ENCODE measurements at places on chromosomes 5 and 9.

DNA sequence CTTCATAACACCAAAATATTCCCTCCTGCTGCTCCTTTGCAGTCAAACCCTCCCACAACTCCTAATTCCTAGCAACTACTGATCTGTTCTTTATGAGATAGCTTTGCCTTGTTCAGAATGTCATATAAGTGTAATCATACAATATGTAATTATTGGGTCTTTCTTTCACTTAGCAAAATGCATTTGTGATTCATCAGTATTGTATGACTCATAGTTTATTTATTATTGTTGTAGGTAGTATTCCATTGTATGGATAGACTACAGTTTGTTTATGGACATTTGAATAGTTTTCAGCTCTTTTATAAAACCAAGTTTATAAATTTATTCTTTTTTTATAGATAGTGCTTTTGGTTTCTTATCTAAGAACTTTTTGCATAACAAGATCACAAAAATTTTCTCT lies 468.2 kb upstream of the KIF2A start:
- no peak for DNase-seq

DNA sequence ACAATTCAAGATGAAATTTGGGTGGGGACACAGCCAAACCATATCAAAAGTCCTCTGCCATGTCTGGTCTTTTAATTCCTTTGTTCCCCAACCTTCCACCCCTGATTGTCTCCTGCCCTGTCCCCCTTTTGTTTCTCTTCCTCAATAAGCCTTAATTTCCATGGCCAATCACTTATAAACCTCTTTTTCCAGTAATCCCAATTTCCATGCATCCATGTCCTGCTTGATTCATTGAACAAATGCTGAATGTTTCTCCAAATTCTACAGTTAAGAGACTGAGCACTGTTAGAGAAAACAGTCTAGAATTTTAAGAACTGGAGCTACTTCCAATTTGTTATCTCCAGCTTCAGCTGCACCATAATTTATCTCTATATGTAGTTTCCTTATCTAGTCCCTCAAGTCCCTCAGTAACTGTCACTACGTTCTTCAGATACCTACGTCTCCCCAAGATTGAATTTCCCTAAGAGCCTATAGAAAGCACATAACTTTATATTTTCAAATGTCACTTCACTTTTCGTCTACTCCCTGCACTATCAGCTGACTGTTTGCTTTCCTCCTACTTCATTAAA lies 34.2 kb downstream of the TARS1 start:
- no peak for DNase-seq

GRCh38 chr5:138559937-138560336 lies 15.3 kb downstream of the HSPA9 start:
- DNase-seq, result no peak

GRCh38 chr9:33742519-33742918 lies 52.8 kb upstream of the PRSS3 start:
- no peak for DNase-seq

- DNase-seq, result no peak
Measured at GRCh38 chr5:179240561-179240960, 104.7 kb downstream of the ADAMTS2 start.

GRCh38 chr5:1521671-1522600 lies 1.8 kb downstream of the LPCAT1 start:
- peak; percentile 71 for DNase-seq

GRCh38 chr5:4544049-4544670 lies 596.0 kb upstream of the ADAMTS16 start:
- no peak for DNase-seq

DNA sequence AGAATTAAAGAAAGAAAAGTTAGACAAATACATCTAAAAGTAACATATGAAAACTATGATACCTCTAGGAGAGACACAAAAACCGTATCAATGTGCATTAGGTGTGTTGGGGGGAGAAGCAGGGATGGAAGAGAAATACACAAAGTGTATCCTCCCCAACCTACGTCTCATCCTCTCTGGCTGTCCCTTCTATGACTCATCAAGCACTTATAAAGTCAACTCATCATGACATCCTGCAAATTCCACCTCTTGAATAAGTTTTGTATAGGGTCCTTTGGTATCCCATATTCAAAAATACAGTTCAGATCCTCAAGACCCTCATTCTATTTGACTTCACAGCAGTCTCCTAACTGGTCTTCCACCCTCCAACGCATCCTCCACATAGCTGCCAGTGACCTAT lies 917.6 kb upstream of the DMAC1 start:
- no peak for DNase-seq

DNA sequence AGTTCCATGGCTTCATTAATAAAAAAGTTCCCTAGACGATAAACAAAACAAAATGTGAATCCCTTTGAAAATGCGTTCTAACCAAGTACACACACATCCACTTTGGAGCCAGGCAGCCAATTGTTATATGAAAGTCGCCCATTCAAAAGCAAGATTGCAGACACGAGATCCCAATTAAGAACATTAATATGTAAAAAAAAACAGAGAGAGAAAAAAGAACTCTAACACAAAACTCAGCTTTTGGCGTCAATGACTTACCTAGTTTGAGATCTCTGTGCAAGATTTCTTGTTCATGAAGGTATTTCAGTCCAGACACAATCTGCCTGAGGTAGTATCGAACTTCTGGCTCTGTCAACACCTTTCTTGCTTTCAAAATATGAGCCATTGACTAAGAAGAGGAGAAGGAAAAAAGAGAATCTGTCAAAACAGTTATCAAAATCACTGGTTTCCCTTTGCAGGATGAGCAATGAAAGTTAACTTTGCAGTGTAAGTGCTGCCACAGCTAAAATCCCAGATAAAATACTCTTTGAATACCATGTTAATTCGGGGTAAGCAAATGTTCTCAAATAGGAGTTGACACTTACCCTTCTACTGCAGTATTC lies 1.6 kb downstream of the PLK2 start:
- DNase-seq, result peak; percentile 41

DNA sequence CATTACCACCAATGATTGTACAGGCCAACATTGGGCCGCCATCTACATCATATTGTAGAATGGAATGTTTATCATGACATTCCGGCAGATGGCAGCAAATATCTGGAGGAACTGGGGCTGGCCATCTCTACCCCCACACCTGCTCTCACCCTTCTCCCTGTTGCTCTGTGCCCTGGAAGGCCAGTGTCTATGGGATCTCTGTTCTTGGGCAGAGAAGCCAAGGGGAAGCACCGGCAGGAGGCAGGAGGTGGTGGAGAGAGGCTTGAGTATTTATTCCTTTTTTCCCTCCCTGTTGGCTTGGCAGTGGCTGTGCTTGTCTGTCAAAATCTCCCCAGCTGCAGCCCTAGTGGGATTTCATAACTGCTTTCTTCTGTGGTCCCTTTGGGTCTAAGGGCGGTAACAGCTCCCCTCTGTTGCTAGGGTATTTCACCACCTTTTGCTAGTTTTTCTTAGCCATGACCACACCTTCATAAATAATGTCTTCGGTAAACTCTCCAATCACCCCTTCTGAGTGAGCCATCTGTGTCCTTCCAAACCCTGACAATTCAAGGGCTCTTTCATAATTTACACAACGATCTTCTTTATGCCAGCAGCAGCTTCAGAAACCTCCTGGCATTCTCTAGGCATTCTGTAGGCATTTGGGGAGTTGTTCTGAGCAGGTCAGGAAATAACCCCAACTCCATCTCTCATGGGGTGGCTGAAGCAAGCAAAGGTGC lies 225.8 kb downstream of the MELK start:
- no peak for DNase-seq

DNA sequence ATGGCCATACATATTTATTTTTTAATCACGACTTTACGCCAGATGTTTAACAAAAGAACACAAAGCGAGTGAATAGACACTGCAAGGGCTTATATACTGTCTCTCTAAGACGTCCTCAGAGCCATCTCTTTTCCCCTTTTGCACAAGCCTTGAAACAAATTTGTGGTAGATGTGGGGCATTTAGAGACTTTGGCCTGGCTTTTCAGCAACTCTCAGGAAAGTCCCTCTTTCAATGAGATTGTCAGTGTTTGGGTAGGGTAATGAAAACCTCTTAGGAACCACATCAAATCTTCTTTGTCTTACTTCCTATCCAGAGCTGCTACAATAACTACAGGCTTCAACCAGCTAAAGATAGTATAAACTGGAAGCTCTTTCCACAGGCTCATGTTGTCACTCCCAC lies 380.0 kb downstream of the ANXA1 start:
- DNase-seq, result no peak

GRCh38 chr5:50967009-50967562 lies 300.6 kb downstream of the PARP8 start:
- no peak for DNase-seq

GRCh38 chr9:117233016-117233415 lies 181.8 kb downstream of the ASTN2 start:
- DNase-seq, result no peak

- no peak for DNase-seq
Measured at GRCh38 chr9:101791938-101792337, 53.5 kb upstream of the GRIN3A start.

- DNase-seq, result no peak
Measured at GRCh38 chr9:79120533-79120932, 451.2 kb upstream of the TLE4 start.

DNA sequence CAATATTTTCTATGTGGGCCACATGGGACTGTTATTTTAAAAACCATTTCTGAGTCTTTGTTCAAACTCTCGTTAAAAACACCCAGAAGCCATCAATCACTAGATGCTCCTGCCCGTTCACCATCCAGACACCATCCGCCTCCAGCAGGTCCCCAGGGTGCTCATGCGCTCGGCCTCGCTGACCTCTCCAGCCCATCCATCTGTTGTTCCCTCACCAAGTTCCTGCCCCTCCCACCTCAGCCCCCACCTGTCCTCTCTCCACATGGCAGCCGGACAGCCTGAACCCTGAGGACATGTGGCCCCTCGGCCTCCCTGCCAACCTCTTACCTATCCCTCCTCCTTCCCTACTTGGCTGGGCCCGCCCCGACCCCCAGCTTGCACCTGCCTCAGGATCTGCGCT lies 31.6 kb downstream of the NSUN2 start:
- no peak for DNase-seq

- no peak for DNase-seq
Measured at GRCh38 chr5:36642089-36642488, 35.7 kb downstream of the SLC1A3 start.

GRCh38 chr9:8365029-8365428 lies 565.5 kb upstream of the DMAC1 start:
- DNase-seq, result peak; percentile 86

DNA sequence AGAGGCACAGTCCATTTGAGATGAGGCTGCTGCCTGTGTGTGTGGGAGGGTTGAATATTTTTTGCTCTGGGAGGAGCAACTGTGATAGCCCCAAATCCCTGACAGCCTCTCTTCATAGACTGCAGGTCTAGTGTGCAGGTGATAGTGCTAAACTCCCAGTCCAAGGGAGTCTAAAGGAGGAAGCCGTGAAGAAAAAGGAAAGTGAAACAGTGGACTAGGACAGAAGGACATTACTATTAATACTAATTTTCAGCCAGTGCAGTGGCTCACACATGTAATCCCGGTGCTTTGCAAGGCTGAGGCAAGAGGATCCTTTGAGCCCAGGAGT lies 295.0 kb downstream of the PDE4D start:
- no peak for DNase-seq

- no peak for DNase-seq
Measured at GRCh38 chr5:103801681-103802080, 239.1 kb upstream of the NUDT12 start.

DNA sequence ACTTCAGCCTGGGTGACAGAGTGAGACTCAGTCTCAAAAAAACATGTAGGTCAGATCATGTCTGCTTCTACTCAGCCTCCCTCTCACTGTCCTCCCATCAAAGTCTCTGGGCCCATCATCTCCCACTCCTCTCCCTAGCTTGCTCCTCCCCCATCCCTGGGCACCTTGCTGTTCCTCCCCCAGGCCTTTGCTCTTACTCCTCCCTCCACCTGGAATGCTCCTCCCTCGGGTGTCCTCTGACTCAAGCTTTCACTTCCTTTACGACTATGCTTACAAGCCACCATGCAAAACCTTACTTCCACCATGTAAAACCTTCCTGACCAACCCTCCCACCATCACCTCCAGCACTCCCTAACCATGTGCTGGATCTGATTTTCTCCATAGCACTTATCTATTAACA lies 51.5 kb downstream of the MTMR12 start:
- no peak for DNase-seq

- DNase-seq, result no peak
Measured at GRCh38 chr9:109319626-109320241, 1.1 kb downstream of the EPB41L4B start.

- no peak for DNase-seq
Measured at GRCh38 chr9:134344068-134344799, 18.0 kb downstream of the RXRA start.

DNA sequence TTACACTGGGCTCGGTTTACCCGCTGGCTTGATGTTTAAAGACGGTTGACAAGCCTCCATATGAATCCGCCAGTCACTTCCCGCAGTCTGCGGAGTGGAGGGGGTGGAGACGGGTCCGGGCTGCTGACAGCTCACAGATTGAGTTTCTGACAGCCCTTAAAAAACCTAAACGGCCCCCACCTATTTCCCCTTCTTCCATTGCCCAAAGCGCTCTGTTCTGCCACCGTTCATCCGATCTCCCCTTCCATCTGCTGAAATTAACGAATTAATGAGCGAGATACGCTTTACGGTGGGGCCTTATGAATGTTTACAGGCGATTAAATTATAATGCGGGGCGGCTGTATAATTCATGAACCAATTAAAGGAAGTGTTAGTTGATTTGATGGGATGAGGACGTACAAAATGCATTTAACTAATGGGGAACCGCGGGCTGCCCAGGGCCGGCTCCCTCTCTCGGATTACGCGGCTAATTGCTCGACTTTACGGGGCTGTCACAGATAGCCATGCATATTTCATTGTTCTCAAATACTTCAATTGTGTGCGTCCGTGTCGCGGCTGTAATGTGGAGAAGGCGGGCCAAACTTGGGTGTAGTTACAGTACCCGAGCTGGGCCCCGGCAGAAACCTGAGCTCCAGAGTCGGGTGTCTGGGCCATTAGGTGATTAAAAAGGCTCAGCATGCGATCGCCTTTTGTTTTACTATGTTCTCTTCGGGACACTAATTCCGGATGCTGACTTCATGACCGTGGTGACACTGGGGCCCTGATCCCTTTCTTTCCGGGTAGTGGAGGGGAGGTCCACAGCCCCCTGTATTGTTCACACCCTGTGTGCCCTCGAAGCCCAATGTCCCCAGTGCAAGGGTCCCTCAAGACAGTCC lies 74.9 kb downstream of the GTF3C4 start:
- no peak for DNase-seq

GRCh38 chr9:84387821-84388220 lies 47.3 kb upstream of the SLC28A3 start:
- peak; percentile 49 for DNase-seq

DNA sequence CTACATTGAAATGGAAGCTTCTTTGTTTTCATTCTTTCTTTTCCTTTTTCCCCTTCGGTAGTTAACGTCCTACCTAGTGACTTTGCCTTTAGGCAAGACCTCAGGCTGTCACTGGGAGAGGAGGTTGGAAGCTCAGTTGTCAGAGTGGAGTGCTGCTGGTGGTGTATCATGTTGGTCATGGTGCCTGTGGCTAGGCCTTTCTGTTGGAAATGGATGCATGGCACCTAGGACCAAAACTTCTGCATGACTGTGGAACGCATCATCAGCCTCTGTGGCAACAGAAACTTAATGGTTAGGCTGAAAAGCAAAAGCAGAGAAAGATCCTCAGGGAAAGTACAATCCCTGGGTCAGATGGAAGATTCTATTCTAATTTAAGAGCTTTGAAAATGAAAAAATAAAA lies 57.9 kb downstream of the OSTF1 start:
- peak; percentile 52 for DNase-seq

GRCh38 chr9:133659516-133659915 lies 23.4 kb downstream of the DBH start:
- DNase-seq, result no peak

- no peak for DNase-seq
Measured at GRCh38 chr5:160071916-160072315, 47.3 kb downstream of the PWWP2A start.

GRCh38 chr9:109272745-109273144 lies 48.1 kb downstream of the EPB41L4B start:
- DNase-seq, result no peak

All from cardiac fibroblast (primary cell).